ENCODE measurements at places on chromosomes 11 and 22.

DNA sequence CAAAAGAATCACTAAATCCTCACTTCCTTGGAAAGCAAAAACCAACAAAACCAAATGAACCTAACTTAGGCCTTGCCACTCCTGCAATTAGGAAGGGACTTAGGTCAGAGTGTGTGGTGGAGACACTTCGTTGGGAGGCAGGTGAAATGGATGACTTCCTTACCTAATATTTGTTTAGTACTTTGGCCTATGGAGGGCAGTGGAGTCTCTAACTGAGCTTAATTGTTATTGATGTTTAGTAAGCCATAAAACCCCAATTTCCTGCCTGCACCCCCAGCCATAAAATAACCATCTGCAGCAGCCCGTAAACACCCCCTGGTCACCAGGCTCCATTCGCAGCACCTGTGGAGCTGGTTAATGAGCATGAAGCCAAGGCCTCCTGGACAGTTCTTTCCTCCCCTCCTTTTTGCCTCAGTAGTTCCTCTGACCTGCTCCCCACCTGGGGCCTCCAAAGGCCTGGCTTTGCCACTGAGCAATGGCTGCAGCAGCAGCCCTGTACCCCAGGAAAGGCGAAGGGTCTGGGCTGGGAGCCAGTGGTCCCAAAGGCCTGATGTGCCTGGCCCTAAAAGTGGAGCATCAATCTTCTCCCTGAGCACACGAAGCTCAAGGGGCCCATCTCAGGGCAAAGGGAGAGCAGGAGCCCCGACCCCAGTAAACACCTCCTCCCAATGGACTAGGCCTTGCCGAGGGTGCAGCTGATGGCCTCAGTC is 15.6 kb upstream of the SYT13 start:
- no peak for DNase-seq

DNA sequence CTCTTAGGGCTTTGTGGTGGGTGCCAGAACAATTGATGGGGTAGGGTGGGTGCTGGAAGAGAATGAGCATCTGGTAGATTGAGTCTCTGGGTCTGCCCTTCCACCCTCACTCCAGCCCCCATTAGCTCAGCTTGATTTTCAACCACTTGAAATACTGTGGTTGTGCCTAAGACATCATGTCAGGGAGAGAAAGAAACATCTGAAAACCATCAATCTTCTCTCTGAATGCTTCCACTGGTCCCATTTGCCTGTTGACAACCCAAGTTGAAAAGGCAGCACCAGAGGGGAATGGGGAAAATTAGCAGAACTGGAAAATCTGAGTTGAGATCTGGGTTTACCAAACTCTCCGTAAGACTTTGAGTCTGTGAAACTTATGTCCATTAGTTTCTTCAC is 26.1 kb downstream of the CD44 start:
- peak; percentile 71 for DNase-seq

DNA sequence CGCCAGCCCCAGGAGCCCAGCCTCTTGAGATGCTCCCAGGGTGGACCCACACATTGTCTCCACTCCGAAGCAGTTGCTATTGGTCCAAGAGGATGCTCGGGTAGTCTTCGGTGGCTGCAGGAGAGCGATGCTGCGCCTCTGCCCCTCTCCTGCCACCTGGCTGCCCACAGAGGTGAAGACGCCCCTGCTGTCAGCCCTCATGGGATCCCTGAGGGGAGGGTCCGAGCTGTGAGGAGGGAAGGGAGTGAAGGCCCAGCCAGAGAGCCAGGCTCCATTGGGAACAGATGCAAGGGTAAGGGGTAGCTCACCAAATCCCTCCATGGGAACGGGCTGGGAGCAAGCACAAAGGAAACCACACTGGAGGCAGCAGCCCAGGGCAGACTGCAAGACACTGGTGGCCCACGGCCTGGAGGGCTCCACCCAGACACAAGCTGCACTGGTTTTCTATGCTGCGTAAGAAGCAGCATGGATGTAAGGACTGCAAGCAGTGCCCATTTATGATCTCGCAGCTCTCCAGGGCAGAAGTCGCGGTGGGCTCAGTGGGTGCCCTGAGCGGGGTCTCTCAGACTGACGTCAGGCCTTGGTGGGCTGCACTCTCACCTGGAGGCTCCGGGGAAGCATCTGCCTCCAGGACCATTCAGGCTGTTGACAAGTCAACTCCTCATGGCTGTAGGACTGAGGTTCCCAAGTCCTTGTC is 15.7 kb downstream of the TSPAN32 start:
- no peak for DNase-seq

DNA sequence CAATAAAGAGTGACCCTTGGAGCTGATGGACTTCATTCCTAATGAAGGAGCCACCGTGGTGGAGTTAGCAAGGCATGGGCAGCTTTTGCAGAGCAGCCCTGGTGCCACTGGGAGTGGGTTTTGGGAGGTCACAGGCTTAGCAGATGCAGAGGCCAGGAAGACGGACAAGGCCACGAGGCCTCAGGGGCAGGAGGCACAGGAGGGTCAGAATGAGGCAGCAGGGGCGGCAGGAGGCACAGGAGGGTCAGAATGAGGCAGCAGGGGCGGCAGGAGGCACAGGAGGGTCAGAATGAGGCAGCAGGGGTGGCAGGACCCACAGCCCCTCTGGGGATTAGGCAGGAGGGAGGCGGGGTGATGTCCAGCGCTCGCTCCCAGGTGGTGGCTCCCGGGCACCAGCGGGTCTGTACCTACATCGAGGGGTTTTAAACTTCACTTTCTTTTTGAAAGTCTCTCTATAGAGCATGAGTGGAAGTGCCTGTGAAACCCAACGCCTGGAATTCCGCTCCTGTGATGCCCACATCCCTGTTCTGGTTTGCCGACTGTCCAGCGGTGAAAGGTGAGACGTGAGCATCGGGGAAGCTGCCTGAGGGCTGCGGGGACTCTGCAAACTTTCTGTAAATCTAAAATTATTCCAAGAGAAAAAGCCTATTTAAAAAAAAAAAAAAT is 521.6 kb downstream of the BRD1 start:
- no peak for DNase-seq

GRCh38 chr11:28631148-28631547 is 523.0 kb downstream of the METTL15 start:
- no peak for DNase-seq

- DNase-seq: no peak
Observed at GRCh38 chr11:118239509-118240205, 12.5 kb downstream of the MPZL3 start.

GRCh38 chr11:11387207-11387606 is 34.2 kb upstream of the CSNK2A3 start:
- DNase-seq: no peak

- peak; percentile 15 for DNase-seq
Observed at GRCh38 chr11:113447621-113448315, 27.4 kb downstream of the DRD2 start.

DNA sequence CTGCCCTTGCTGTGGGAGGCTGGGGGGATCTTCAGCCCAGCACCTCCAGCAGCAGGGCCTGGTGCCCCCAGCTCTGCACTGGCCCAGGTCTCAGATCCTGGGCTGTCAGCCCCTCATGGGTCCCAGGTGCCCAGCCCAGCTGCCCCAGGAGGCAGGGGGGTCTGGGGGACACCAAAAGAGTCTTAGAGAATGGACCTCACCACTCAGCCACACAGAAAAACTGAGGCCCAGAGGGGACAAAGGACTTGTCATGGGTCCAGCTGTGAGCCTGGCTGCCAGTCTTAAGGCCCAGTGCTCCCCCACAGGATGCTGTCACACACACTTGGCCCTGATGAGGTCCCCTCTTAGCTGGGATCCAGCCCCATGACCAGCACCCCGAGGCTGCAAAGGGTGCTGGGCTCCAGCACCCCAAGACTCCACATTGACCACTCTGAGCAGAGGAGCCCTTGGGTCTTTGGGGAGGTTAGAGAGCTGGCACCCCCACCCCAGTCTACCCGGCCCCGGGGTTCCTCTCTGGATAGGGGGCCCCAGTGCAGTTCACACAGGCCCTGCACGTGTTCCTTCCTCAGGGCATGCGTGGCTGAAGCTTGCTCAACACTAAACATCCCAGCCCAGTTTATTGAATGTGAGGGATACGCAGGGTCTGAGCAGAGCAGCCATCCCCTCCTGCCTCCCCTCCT is 54.4 kb downstream of the IGLL5 start:
- no peak for DNase-seq

GRCh38 chr22:30460147-30460546 is 11.7 kb downstream of the SEC14L3 start:
- DNase-seq: no peak

DNA sequence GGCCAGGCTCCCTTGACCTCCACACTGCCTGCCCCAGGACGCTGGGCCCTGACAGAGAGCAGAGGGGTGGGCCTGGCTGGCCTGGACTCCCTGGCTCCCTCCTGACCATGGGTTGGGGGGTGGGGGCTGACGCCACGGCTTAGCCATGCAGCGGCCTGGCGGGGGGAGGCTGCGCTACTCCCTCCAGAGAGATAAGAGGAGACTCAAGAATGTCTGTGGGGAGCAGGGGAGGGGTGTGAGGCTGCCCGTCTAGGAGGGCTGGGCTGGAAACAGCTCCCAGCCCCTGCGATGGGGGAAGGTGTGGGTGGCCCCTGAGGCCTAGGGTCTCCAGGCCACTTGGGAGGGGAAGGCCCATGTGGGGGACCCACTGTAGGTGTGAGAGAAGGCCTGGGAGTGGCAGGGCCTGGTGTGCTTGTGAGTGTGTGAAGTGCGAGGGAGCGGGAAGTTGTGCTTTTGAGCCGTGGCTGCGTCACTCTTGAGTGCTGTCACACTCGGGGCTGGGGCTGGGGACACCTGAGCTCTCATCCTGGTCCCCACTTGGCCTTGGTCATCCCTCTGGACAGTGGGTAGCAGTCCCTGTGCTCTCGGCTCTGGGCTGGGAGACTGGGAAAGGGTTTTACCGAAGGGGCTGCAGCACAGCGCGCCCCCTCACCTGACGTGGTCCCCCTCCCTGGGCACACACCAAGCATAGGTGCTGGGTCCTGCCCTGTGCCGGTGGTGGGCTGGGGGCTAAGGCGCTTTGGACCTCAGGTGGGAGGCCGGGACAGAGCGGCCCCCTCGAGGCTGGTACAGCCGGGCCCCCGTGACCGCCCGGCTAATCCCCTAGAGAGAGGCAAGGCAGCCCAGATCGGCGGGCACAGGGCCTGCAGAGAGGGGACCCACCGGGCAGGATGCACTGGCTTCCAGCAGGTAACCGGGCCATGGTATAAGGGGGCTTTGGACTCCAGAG is 2.4 kb downstream of the MYRF start:
- DNase-seq: peak; percentile 53

DNA sequence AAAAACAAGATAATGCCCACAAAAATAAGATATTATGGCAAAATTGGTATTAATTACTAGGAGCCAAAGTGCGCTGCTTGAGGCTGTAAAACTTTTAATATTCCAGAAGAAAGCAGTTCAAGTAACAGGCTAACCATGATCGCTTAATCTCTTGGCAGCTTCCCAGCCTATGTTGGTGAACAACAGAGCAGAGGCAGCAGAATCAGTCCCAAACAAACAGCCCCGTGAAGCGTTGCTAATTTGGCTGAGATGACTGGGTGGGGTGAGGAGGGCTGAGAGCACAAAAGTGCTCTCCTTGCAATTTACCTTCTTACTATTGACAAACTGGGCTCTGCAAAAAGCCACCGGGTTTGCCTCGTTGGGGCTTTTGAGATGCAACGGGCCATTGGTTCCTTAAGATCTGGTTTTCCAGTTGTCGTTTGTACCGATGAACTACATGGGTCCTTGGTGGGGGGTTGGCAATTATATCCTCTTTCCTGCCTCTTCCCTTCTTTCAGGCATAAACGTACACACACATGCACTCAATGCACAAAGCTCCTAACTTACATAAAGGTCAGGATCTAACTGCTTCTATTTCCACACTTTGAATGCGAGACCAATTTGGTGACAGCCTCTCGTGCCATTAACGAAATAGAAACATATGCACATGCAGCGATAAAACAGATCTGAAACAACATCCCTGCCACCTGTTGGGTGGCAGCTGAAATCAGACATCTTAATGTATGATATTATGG is 407.6 kb upstream of the CADM1 start:
- DNase-seq: no peak

- peak; percentile 24 for DNase-seq
Observed at GRCh38 chr11:47314992-47315391, 37.5 kb downstream of the MYBPC3 start.

DNA sequence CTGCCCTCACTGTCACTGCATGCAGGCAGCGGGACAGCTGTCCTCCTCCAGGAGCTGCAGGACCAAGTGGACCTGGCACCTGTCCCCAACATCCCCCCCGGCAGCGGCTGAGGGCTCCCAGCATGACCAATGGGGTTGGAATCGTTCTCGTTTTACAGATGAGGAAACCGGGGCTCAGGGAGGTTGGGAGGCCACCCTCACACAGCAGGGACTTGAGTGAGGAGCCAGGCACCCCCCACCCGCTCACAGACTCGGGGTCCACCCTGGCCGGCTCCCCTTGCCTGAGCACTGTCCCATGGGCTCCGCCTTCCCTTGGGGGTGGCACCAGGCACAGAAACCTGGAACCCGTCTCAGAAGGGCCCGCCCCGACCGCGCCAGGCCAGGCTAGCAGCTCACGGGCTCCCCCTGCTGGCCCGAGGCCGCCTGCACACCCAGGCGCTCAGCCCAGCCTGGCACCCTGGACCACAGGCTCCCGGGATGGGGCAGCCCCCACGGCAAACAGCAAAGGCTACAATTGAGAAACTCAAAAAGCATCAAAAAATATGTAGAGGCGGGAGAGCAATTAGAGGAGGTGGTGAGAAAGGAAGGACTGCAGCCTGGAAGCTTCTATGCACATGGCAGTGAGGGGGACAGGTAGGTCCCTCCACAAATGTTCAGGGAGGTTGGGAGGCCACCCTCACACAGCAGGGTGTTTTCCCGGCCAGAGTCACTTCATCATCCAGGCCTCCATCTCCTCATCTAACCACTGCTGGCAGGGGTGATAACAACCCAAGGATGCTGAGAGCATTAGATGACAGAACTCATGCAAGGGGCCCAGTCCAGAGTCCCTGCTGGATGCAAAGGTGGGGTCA is 12.8 kb downstream of the MACROD1 start:
- DNase-seq: peak; percentile 38

DNA sequence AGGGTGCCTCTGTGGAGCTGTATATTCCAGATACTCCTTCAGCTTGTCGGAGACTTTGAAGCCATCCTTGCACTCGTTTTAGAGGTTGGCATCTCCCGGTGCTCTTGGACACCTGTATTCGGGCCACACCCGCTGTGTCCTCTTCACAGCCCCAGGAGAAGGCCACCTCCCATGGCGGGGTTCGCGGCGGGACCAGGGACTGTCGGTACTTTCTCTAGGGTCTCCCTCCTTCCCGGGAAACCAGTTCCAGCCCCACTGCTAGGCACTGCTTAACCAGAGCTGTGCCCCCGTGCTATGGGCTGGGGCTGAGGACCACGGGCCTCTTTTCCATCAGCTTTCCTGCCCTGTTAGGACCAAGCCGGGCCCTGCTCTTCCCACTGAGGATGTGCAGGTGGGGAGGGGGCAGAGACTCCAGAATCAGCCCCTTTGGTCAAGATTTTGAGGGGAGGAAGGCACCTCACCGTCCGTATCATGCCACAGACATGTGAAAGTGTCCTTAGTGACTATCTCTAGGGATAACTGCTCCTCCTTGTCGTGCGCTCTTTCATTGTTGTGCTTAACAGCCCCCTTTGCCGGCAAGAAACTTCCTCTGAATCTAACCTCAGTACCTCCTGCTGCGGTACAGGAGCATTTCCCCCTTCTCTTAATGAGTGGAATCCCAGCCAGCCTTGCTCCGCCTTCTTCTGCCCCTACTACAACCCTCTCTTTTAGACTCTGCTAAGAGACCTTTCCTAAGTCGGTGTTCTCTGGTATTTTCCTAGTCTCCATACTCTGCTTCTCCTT is 1.2 kb upstream of the B3GAT1 start:
- no peak for DNase-seq

Measured in fibroblast of skin of abdomen (primary cell).